ENCODE measurements at places on chromosomes 16 and 17.

DNA sequence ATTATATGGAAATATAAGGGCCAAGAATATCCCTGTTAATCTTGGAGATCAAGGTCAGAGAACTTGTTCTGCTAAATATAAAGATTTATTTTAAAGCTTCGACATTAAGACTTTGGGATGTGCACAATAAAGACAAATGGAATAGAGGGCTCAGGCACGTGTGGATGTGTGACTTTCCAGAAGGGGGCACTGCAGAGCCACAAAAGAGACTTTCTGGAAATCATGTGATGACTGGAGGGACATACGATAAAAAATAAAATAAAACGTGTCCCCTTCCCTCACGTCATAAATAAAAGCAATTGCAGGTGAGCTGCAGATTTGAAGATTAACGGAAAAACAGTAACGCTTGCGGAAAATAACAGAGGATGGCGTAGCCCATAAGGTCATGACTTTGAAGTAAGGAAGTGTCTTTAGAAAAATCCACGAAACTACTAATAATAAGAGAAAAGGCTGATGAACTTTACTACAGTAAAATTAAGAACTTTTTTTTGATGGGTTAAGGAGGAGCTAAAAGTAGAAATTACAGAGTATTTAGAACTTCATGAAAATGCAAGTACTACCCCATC lies 9.4 kb upstream of the ENGASE start:
- peak; percentile 41 for DNase-seq

DNA sequence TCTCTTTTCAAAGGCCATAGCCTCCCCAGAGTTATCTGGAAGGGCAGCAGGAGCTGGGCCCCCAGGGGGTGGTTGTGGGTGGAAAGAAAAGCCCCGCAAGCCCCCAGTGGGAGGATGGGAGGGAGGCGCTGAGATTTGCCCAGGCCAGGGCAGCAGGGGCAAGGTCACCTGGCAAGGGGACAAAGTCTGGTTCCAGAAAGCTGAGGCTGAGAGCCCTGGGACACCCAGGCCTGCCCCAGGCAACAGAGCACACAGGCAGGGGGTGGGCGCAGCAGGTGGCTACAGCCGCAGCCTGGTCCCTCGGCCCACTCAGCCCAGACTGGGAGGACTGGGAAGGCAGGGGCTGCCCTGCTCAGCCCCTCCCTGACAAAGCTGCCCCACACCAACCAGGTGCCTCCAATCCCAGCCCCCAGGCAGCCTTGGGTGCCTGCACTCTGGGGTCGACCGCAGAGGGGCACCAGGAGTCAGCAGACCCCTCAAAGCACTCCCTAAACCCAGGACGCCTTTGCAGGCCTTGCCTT lies 23.7 kb upstream of the GSG1L start:
- no peak for DNase-seq

- no peak for DNase-seq
Measured at GRCh38 chr16:65950211-65950610, 416.3 kb upstream of the CDH5 start.

- DNase-seq, result no peak
Measured at GRCh38 chr16:50201787-50202186, 48.7 kb downstream of the TENT4B start.

DNA sequence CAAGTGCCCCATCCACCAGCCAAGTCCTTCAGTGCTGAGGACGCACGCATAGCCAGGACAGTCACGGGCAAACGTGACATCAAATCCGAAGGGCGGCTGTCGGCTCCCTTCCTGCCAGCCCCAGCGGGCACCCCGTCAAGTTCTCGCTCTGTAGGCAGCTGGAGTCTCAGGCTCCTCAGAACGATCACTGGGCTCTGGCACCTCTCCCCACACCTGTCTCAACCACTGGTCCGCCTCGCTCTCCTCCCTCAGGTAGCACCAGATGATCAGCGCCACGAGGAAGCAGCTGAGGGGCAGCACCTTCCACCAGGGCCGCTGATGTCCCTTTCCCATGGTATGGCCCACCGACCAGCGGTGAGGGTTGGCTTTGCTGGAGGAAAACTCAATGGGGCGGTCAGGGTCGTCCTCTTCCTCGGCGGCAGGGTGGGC lies 422 bp downstream of the UQCC4 start:
- no peak for DNase-seq

DNA sequence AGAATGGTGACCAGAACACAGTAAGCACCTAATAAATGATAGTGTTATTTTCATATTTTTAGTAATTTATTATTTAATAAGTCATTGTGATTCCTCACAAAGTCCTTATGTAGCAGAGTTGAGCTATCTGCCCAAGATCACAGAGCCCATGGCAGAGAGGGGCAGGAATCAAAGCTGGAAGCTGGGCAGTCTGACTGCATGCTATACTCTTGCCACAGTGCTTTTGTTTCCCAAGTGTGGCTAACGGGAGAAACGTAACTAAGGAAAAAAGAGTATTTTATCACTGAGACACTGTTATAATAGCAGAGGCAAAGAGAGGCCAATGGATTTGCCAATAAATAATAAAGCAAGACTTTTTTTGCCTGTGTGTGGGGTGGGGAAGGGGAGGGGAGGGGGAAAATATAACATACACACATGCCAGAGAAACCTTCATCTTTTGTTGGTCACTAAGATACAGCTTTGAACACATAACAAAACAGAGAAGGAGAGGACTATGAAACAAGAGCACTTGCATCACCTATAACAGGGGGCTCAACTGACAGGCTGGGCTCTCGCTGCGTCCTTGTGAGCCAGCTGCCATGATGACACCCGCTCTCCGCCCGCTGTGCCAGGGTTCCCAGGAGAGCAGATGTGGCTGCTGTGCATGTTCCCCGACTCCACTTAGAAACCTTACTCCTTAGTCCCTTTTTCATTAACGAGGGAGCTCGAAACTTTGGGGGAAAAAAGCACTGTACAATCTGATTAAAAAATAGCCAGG lies 10.1 kb downstream of the CSNK2A2 start:
- no peak for DNase-seq

DNA sequence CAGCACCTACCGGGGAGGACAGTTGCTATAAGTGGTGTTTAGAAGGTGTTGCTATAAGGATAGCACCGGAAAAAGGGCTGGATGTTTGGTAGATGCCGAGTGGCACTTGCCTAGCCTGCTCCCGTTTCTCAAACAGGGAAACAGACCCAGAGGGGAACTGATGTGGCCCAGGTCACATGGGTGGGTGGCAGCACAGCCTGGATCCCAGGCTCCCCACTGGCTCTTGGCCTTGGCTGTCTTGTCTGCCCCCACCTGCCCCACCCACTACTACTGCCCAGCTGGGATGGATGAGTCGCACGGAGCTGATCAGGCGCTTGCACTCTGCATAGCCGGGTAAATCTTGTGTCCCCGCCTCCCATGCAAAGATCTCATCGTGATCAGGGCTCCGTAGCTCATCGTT lies 7.2 kb downstream of the SMTNL2 start:
- no peak for DNase-seq

DNA sequence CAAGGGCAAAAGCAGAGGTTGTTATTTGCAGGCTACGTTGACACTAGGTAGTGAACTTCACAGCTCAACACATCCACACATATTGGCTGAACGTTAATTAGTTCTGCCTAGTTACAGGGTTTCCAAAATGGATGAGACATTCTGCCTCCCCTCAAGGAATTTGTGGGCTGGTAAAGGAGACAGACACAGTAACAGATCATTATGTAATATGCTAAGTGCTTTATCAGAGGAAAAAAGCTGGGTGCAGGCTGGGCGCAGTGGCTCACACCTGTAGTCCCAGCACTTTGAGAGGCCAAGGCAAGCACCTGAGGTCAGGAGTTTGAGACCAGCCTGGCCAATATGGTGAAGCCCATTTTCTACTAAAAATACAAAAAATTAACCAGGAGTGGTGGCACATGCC lies 26.2 kb downstream of the BMERB1 start:
- no peak for DNase-seq

DNA sequence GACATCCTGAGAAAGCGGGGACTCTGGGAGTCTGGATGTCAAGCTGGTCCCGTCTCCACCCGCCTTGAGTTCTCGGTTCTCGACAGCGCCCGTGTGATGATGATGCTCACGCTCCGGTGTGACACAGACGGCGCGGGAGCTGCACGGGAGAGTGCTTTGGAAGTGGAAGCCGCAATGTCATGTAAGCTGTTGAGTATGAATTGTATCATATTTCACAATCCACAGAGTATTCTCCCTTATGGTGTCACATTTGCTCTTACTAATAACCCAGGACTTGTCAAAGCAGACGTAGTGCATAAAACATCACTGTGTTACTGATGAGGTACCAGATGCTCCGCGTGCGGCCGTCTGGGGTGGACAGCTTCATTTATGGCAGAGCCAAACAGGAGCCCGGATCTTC lies 217.5 kb upstream of the CHMP6 start:
- DNase-seq, result no peak

GRCh38 chr17:8153525-8153956 lies 1.3 kb upstream of the PER1 start:
- DNase-seq, result no peak

DNA sequence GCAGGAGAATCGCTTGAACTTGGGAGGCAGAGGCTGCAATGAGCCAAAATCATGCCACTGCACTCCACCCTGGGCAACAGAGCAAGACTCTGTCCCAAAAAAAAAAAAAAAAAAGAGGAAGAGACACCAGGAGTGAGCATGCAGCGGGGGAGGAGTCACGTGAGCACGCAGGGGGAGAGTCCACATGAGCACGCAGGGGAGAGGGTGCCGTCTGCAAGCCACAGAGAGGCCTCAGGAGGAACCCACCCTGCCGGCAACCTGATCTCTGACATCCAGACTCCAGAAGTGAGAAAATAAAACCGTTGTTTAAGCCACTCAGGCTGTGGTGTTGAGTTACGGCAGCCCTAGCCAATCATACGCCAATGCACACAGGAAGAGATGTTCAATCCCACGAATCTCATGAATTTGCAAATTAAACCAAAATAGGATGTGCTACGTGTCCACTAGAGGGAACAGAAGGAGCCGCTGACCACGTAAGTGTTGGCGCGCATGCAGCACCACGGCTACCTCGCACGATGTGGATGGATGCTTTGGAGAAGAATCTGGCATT lies 42.2 kb downstream of the CCDC57 start:
- no peak for DNase-seq

DNA sequence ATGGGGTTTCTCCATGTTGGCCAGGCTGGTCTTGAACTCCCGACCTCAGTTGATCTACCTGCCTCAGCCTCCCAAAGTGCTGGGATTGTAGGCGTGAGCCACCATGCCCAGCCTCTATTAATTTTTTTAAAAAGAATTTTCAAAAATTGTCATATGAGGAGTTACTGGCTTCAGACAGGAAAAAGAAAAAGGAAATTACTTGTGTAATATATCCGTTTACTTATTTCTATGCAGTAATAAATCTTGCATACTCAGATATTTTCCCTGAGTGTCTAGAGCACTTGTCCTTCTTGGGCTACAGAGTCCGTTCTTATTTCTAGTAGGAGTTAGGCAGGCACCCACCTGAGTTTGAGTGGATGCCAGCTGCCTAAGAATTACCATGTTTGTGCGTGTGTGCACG lies 85.8 kb downstream of the VMP1 start:
- no peak for DNase-seq

- DNase-seq, result no peak
Measured at GRCh38 chr16:57514791-57515600, 21.4 kb downstream of the CCDC102A start.

Data from stimulated activated CD4-positive, alpha-beta T cell treated with anti-CD3 and anti-CD28 coated beads, TNF-alpha, amount 100 ng/mL, for 48 hours (primary cell).